NCI-H226 (cell line): ENCODE measurements at places on chromosomes 6 and 20.

- DNase-seq, result no peak
Observed at GRCh38 chr6:135876058-135876457, 24.6 kb downstream of the PDE7B start.

DNA sequence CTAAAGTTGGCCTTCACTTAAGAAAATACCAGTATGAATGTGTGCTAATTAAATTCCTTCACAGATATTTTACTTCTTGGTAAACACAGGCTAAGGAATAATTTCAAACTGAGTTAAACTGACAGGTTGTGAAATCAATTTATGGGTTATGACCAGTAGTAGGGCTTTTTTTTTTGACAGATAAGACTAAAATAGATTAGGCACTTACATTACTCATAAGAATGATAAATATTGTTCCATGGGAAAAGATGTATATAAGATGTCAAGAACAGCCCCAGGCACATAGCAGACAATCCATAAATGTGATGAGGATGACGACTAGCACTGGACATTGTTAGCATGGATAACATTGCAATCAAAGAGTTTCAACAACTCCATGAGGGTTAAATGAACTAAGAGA is 22.9 kb downstream of the NT5E start:
- DNase-seq, result peak; percentile 85

- no peak for DNase-seq
Observed at GRCh38 chr6:160263196-160263939, 4.7 kb upstream of the SLC22A2 start.

- DNase-seq, result no peak
Observed at GRCh38 chr6:33963136-33963750, 159.4 kb upstream of the MLN start.

DNA sequence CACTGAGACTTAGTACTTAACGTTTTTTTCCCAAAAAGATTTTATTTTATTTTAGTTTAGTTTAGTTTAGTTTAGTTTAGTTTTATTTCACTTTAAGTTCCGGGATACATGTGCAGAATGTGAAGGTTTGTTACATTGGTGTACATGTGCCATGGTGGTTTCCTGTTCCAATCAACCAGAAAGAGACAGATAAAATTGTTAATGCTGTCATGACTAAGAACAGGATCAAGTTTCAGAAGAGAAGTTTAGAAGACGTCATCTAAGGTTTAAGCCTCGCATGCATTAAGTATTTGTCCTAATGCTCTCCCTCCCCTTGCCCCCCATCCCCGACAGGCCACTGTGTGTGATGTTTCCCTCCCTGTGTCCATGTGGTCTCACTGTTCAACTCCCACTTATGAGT is 540.0 kb downstream of the KHDRBS2 start:
- no peak for DNase-seq

DNA sequence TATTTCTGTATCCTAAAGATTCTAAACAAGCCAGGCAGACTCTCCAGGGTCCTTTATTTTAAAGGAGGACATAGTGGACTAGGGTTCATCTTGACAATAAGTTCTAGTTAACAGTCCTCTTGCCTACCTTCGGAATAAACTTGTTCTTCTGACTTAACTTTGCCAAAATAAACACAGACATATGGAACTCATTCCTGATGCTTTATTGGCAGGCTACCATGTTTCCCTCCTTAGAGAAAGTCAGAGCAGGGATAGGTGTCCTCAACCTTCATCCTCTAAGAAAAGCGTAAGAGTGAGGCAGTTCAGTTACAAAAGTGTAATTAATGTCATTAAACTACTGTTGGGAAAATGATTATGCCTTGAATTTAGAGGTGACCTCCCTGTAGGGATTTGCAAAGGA is 46.9 kb upstream of the NRSN1 start:
- no peak for DNase-seq

- DNase-seq, result peak; percentile 40
Observed at GRCh38 chr20:38165089-38165965, at the start of gene TGM2. TGM2 (minus strand) TSS chr20:38165270; CDS start chr20:38165198, 72 bp downstream.

DNA sequence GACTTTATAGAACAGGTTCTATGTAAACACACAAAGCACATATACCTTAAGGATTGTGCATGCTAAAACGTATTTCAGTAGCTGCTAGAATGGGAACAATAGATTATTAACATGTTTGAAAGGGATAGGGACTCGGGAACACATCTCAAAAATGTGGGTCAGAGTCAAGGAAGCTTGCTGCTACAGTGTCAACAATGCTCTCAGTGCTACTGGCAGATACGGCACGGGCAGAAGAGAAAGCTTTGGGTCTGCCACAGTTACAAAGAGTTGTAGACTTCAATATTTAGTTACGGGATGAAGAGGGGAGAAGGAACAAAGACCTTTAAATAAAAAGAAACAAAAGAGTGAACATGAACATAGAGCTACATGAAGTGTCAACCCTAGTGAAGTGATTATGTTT is 170.5 kb downstream of the BACH2 start:
- DNase-seq, result no peak

DNA sequence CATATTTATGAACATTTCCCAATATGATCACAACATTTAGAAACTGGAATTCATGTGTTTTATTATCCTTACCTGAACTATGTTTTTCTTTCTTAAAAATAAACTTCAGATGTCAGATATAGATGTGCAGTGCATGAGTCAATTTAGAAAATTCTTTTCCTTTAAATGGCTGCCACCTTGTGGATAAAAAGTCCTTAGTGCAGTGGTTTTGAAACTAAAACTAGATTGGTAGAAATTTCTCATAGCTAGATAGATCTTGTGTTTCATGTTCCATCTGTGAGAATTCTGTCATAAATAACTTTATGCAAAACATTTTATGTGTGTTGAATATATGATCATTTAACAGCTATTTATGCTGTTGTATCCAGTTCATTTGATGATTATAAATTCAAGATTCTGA is 134.9 kb downstream of the KLHL32 start:
- DNase-seq, result peak; percentile 16

- peak; percentile 13 for DNase-seq
Observed at GRCh38 chr6:110053395-110054240, 75.5 kb downstream of the GPR6 start.

- peak; percentile 29 for DNase-seq
Observed at GRCh38 chr20:37406010-37406998, 60.4 kb downstream of the SRC start.

- no peak for DNase-seq
Observed at GRCh38 chr6:100427452-100427851, 37.3 kb downstream of the SIM1 start.

DNA sequence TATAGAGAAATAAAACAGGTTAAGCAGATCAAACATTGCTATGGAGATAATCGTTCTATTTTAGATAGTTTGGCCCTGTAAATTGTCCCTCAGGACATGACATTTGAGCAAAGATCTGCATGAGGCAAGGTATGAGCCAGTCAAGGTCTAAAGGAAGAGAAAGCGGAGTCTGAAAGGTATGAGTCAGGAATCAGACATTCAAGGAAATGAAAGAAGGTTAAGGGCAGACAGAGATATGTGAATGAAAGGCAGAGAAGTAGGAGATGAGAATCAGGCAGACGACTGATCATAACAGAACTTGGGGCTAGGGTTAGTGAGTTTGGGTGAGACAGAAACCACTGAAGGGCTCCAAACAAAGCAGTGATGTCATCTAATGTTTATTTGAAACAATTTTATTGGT is 775.8 kb downstream of the MAFB start:
- DNase-seq, result no peak

GRCh38 chr6:44974511-44974910 is 353.6 kb upstream of the RUNX2 start:
- no peak for DNase-seq

- no peak for DNase-seq
Observed at GRCh38 chr20:58877050-58877975, 24.8 kb downstream of the GNAS start.
